ENCODE measurements at places on chromosomes 5 and 9.

DNA sequence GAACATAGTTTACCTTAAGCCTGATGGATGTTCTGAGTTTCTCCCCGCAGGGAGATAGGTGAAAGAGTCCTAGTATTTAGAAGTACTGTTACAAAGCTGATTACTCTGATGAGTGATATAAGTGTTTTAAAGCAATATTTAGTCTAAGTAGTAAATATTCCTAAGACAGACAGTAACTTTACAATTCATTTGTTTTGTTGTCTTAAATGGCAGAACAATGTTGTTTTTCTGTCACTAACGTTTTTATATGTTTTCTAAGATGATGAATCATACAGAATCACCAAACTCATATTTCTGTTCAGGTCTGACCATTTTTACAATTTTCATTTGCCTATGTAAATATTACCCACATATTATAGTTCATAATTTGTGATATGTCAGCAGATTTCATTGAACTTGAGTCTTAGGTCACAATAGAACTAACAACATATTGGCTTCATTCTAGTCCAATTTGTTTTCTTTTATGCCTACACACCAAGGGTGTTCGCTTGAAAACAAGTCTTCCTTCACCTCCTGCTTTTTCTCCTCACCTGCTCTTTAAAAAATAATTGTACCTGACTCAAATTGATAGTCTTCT lies 30.6 kb downstream of the MAP3K1 start:
- no peak for DNase-seq

DNA sequence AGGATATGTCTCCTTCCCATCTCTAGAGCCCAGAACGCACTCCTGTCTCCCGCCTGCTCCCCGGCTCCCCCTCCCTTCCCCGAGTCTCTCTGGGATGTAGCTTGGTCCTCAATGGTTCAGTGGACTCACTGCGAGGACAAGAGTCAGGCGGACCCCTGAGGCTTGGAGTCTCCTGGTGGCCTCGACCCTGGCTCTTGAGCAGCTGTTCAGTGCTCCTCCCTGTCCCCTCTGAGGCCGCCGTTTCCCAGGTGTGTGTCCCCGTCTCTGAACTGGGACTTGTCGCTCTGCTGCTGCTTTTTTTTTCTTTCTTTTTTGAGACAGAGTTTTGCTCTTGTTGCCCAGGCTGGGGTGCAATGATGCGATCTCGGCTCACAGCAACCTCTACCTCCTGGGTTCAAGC lies 44.8 kb upstream of the IER5L start:
- no peak for DNase-seq

GRCh38 chr5:14449052-14449661 lies 132.4 kb upstream of the OTULINL start:
- DNase-seq, result no peak

GRCh38 chr5:59684388-59685190 lies 208.9 kb downstream of the PDE4D start:
- DNase-seq, result no peak

GRCh38 chr9:86577420-86578333 lies 223.5 kb upstream of the TUT7 start:
- no peak for DNase-seq

- no peak for DNase-seq
Measured at GRCh38 chr5:172647352-172648012, 6.4 kb downstream of the NEURL1B start.
